ENCODE measurements at places on chromosomes 5 and 9. TPM values are rescaled to one million over a fixed set of nuclear protein-coding genes. Genes with fewer than 3 reads are reported as not detected.

DNA sequence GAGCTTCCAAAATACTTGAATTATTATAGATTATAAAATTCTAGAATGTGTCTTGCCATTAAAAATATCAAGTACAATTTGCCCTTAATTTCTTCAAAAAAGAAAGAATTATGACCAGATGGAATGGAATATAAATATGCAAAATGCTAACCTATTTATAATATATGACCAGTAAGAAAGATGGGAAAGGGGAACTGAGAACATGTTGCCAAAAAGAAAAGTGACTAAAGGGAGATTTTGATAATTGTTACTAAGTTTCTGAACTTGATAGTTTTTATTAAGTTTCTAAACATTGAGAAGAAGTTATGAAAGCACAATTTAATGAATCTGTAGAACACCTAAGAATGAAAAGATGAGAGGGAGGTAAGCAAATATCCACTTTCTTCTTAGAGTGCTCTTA is 188.4 kb upstream of the NR4A3 start:
- no peaks in the 10 kb centered on the region for H3K4me1 ChIP-seq
- no peaks in the 10 kb centered on the region for H3K27me3 ChIP-seq
- no peak for DNase-seq
- no peak overlapping the region for H3K4me3 ChIP-seq
- H3K36me3 ChIP-seq = no peaks in the 10 kb centered on the region
- no peak overlapping the region for H3K27ac ChIP-seq

GRCh38 chr5:80399526-80400239 is 8.2 kb upstream of the ZFYVE16 start:
- H3K27me3 ChIP-seq = no peaks in the 10 kb centered on the region
- H3K4me3 ChIP-seq = no peak overlapping the region
- H3K36me3 ChIP-seq = no peaks in the 10 kb centered on the region
- DNase-seq = no peak
- no peaks in the 10 kb centered on the region for H3K4me1 ChIP-seq

The OBP2B gene
- not detected for total RNA-seq

The KDM3B gene
- total RNA-seq = 44.8 TPM

All from heart left ventricle (tissue), 16 donors.